ENCODE measurements at places on chromosomes 5 and 9.

DNA sequence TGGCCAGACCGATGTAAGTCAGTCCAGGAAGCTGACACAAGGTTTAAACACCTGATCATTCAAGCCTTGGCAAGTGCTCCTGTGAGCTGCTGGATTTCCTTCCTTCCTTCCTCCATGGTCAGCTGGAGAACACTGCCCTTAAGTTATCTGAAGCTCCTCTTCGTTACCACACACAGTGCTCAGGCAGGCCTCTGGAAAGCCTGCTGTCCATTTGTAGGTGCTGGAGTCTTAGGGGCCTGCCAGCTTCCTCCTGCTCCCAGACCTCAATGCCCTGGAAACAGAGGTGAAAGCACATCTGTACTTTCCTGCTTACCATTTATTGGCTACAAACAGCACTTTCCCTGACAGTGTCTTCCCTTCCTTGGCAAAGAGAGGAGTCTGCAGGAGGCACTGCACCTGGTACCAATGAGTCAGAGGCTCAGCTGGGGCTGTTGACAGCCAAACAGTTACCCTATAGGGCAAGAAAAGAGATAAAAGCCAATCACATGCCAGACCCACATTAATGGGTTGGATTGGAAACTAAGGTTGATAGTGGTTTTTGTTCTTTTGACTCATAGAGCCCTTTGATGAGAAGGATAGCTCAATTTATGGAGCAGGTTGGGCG, 72.6 kb upstream of the PUM3 start:
- no peak for DNase-seq

DNA sequence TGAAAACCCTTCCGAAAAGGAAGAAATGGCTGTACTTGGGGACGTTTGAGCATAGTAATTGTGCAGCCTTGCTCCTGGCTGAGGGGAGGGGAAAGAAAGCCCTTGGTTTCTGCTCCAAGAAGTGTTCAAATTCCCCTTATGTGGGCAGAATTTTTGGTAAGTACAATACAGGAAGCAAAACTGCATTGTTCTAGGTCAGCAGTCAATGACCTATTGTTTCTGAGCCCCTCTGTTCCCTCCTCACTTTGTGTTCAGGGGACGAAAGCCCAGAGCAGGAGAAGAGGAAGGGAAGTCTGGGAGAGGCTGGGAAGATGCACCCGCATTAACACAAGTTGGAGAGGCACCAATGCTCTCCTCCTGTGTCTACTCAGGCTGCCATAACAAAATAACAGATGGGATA, 11.9 kb downstream of the BASP1 start:
- no peak for DNase-seq

GRCh38 chr5:177307544-177308363, 3.9 kb downstream of the MXD3 start:
- DNase-seq: no peak

- DNase-seq: no peak
Measured at GRCh38 chr9:126127591-126127990, 199.0 kb upstream of the MVB12B start.

DNA sequence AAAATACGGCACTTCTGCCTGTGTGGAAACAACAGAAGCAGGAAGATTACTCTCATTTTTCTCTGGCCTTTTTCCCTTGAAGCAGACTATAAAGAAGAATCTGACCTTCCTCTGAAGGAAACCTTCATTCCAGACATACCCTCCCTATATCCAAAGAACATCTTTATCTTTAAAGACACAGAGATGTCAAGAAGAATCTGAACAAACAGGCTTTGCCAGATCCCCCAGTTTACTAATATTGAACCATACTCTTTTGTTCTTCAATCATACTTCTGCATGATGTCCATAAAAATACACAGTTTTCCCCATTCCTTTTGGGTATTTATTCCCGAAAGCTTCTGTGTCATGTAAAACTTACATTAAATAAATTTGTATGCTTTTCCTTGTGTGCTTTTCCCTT, 225.8 kb downstream of the MAT2B start:
- no peak for DNase-seq

GRCh38 chr5:74130155-74130897, 504.3 kb downstream of the ARHGEF28 start:
- DNase-seq: no peak

DNA sequence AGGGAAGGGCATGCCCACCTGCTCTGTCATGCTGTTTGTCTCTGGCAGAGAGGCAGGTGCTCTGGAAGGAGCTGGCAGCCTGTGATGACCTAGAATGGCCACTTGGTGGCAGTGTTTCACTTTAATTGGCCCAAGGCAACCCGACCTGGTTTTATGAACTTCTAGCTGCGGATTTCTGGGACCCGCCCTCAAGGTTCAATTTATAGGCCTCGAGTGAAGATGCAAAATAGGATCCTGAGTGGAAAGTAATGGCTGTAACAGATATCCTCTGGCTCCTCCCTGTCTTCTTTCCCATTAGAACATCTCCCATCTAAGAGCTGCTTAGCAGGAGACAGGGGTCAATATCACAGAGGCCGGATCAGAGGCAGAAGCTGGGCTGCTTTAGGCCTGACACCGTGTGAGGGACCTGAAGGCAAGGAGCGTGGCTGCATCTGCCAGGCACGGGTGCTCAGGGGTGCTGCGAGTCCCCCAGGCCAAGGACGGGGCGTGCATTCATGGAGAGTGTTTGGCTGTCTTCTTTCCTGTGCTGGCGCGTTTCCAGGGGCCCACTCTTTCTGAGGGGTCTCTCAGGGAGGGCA, 56.7 kb upstream of the SLC28A3 start:
- DNase-seq: peak; percentile 5

GRCh38 chr9:130286781-130287428, 21.3 kb downstream of the HMCN2 start:
- no peak for DNase-seq

GRCh38 chr5:175814691-175815090, 56.7 kb upstream of the CPLX2 start:
- DNase-seq: no peak

GRCh38 chr9:92188969-92189781, 74.0 kb upstream of the SPTLC1 start:
- no peak for DNase-seq

GRCh38 chr9:125604196-125604595, 102.8 kb downstream of the MAPKAP1 start:
- no peak for DNase-seq

- no peak for DNase-seq
Measured at GRCh38 chr9:23812673-23813072, 13.4 kb downstream of the ELAVL2 start.

GRCh38 chr5:113172231-113172826, 195.7 kb downstream of the DCP2 start:
- DNase-seq: no peak

- no peak for DNase-seq
Measured at GRCh38 chr9:28086881-28087280, 513.6 kb upstream of the C9orf72 start.

GRCh38 chr5:66553916-66554575, 42.1 kb upstream of the MAST4 start:
- DNase-seq: no peak

GRCh38 chr5:169686137-169686536, 49.1 kb downstream of the DOCK2 start:
- no peak for DNase-seq

All from activated CD8-positive, alpha-beta memory T cell treated with anti-CD3 and anti-CD28 coated beads for 1 hour (primary cell).